ENCODE measurements at places on chromosomes 12 and 14.
A peak's percentile ranks its signal among the peaks of the same experiment; 100 is the strongest.

DNA sequence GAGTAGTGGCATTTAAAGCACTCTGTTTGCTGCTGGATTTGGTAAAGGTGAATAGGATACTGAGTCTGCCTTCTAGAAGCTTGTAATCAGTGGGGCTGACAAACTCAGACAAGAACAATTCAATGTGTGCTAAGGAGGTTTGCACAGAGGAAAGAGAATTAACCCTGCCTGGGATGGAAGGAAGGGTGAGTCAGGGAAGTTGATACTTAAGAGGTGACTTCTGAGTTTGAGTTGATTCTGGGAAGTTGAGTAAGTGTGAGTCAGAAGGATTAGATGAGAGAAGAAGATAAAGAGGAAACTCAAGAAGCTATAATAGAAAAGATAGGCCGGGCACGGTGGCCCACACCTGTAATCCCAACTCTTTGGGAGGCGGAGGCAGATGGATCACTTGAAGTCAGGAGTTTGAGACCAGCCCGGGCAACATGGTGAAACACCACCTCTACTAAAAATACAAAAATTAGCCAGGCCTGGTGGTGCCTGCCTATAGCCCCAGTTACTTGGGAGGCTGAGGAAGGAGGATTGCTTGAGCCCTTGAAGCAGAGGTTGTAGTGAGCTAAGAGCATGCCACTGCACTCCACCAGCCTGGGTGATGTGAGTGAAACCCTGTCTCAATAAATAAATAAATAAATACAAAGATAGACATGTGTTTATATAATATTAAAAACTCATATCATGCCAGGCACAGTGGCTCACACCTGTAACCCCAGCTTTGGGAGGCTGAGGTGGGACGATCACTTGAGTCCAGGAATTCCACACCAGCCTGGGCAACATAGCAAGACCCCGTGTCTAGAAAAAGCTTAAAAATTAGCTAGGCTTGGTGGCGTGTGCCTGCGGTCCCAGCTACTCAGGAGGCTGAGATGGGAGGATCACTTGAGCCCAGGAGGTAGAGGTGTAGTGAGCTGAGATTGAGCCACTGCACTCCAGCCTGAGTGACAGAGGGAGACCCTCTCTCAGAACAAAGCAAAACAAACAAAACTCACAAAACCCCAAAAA is 126.8 kb upstream of the CPM start:
- DNase-seq: peak; percentile 78

GRCh38 chr12:104485651-104486362 is 29.1 kb downstream of the CHST11 start:
- DNase-seq: peak; percentile 60

- peak; percentile 21 for DNase-seq
Observed at GRCh38 chr12:65962921-65963861, 138.9 kb downstream of the HMGA2 start.

DNA sequence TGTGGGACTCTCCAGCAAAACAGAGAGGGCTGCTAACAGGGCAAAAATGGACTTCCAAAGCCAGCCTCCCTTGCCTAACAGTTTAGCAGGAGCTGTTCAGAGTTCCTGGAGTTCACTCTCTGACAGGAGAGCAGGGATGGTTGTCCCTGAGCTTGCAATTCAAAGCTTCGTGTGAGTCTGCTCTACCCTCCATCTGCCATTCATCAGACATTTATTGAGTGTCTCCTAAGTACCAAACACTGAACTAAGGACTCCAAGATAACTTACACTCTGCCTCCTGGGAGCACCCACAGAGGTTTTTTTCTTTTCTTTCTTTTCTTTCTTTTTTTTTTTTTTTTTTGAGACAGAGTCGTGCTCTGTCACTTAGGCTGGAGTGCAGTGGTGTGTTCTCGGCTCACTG is 28.7 kb downstream of the RHOF start:
- DNase-seq: no peak

DNA sequence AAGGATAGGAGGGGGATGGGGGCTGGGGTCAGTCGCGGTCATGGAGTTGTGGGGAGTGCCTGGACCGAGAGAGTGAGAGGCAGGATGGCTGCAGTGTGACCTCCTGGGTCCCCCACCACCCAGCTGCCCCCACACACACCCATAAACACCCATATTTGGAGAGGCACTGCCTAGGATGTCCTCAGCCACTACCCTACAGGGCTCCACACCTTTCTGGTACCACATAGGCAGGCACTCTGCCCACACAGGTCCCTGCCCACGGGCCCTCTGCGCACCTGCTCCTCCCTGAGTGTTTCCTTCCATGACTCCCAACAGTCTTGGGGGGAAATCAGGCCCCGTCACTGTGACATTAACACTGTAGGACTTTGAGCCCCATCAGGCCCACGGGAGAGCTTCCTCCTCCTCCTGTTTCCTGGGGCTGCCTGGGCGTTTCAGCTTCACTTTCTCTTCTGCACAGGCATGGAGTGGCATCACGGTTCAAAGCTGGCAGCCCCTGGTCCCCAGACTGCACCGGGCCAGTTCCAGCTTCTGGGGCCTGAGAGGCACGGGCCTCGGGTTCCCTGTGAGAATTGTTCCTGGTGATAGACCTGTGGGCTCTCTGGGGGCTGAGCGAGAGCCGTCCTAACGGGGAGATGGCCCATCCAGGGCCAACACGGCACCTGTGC is 207.0 kb upstream of the C14orf180 start:
- DNase-seq: no peak

GRCh38 chr12:27511031-27511722 is 12.8 kb upstream of the PPFIBP1 start:
- DNase-seq: no peak

DNA sequence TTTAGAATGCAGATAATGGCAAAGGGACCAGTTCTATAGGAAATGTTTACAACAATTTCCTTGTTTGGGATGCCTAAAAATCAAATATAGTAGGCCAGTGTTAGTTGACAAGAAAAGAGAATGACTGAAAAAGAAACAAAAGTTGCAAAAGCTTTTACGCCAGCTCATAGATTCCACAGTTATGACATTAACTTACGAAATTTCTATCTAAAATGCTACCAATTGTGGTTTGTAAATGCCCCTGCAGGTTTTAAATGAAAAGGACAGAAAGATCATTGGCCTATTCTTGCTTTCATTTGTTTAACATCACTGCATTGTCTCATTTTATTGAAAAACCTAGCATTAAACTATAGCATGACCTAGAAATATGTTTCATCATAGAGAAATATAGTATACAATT is 345.8 kb downstream of the CCDC91 start:
- DNase-seq: peak; percentile 57

DNA sequence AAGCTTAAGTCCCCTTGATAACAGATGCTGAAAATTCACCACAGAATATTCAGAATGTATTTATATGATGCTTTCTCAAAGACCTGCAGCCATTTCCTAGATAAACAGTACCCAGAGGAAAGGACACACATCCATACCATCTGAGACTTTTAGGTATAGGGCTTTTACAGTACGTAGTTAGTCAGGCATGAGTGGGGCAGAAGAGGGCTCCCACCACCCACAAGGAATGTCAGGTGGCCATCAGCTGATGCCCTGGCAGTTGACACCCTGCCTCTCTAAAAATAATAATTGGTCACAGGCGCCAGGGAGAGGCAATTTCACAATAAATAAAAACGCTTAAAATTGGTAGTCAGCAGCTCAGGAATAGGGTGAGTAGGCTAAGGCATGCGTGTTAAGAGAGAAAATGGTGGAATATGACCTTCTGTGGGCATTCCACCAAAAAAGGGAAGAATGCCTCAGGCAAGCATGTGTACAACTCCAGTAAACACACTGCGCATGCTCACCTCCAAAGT is 7.8 kb upstream of the TAS2R46 start:
- no peak for DNase-seq

- no peak for DNase-seq
Observed at GRCh38 chr12:79773896-79774295, 83.1 kb upstream of the PAWR start.

- no peak for DNase-seq
Observed at GRCh38 chr12:109753054-109753401, 39.4 kb downstream of the FAM222A start.

- DNase-seq: no peak
Observed at GRCh38 chr12:27865421-27865820, 85.4 kb upstream of the MANSC4 start.

- DNase-seq: peak; percentile 56
Observed at GRCh38 chr14:51298895-51299294, 58.8 kb downstream of the TMX1 start.

- DNase-seq: no peak
Observed at GRCh38 chr14:35669782-35670181, 135.8 kb downstream of the INSM2 start.

DNA sequence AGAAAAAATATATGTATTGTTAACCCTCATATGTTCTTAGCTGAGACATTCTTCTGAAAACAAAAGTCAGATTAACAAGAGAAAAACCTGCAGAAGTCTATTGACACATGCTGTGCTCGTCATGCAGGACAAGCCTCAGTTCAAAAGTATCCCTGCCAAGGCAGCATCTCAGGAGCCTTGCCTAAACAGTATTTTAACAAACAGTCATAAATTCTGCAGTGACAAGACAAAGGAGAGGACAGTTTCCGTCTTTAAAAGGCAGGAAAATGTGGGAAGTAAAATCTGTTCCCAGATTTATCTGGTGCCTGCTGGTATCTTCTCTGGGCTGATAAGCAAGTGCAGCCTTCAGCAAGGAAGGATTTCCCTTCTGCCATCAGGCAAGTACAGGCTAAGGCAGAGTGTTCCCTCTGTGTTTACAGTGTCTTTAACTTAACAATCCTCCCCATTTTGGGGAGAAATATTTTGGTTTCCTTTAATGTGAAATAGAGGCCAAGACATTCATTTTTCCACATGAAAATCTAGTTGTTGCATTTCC is 480.2 kb upstream of the CCDC196 start:
- DNase-seq: no peak
